ENCODE measurements at places on chromosomes 3 and 15. TPM values are rescaled to one million over a fixed set of nuclear protein-coding genes. Genes with fewer than 3 reads are reported as not detected.

The FBXO40 gene
- total RNA-seq, result not detected

The GOLGA6A gene
- total RNA-seq, result 0.05 TPM

The ARNT2 gene
- total RNA-seq, result 16.8 TPM

The TEX55 gene
- total RNA-seq, result not detected

The MAN2C1 gene
- 127 TPM for total RNA-seq

The EFCAB12 gene
- total RNA-seq, result 0.54 TPM

GRCh38 chr3:113111011-113111707 lies 100.2 kb upstream of the BOC start:
- DNase-seq, result no peak

DNA sequence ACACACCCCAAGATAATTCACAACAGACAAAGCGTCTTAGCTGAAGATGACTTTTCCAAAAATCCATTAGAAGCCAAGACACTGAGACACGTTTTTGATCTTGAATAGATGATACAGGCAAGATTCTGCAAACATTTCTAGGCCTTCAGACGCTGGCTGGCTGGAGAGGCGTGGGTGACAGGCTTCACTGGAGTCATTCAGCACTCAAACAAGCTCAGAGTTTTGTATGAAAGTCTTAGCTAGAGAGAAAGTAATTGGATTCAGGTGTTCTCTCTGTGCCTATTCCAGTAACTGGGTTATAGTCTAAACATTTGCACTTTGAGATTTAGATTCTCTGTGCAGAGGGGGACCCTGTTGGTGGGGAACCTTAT lies 147.7 kb upstream of the BHLHE40 start:
- DNase-seq, result no peak

- DNase-seq, result no peak
These were observed 8.6 kb downstream of the PKM start for GRCh38 chr15:72222393-72222792.

GRCh38 chr15:68187559-68187958 lies 17.6 kb downstream of the CALML4 start:
- DNase-seq, result no peak
